ENCODE measurements at places on chromosomes 12 and 14. TPM values are rescaled to one million over a fixed set of nuclear protein-coding genes. Genes with fewer than 3 reads are reported as not detected.

GRCh38 chr14:95123891-95124579, 33.3 kb downstream of the DICER1 start:
- no peak for DNase-seq

- DNase-seq, result no peak
Measured at GRCh38 chr12:85626001-85626783, 210.0 kb downstream of the RASSF9 start.

- DNase-seq, result no peak
Measured at GRCh38 chr12:108955225-108955835, 65.5 kb downstream of the SVOP start.

The FGD6 gene
- 8.9 TPM for total RNA-seq

- DNase-seq, result no peak
Measured at GRCh38 chr14:32166029-32166428, 35.8 kb upstream of the RNU6-7 start.

The ERP27 gene
- 3.2 TPM for total RNA-seq

DNA sequence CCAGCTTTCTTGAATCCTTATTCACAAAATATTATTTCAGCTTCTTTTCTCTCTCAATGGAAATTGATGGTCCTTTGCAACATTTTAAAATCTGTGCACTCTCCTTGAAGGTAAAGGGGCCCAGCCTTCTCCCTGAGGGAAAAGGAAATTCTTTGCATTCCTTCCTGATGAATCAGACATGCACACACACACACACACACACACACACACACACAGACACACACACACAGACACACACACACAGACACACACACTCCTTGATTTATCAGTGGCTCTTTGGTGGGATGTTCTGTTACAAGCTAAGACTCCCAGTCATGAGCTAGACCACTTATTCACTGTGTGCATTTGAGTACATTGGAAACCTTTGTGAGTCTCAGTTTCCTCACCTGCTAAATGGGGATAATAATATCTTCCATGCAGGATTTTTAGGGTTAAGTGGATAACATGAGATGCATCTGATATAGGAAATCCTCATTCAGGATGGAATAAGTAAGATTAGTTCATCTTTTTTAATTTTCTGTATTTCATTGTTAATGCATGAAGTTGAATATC, 45.1 kb upstream of the HMGA2 start:
- DNase-seq, result no peak

DNA sequence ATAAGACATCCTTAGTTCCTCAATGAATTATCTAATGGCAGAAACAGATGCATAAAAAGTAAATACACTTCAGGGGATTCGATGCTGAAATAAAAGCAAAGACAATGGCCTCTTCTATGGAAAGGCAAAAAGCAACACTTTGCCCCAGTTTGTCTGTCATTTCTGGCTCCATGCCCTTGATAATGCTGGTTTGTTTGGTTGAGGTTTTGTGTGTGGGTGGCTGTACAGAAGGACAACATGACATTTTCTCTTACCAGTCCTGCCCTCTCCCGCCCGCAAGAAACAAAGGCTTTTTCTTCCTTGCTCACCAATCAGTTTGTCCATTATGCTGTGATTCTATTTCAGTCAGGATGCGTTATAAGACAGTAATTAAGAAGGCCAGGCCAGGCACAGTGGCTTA, 18.1 kb upstream of the WDR89 start:
- no peak for DNase-seq

DNA sequence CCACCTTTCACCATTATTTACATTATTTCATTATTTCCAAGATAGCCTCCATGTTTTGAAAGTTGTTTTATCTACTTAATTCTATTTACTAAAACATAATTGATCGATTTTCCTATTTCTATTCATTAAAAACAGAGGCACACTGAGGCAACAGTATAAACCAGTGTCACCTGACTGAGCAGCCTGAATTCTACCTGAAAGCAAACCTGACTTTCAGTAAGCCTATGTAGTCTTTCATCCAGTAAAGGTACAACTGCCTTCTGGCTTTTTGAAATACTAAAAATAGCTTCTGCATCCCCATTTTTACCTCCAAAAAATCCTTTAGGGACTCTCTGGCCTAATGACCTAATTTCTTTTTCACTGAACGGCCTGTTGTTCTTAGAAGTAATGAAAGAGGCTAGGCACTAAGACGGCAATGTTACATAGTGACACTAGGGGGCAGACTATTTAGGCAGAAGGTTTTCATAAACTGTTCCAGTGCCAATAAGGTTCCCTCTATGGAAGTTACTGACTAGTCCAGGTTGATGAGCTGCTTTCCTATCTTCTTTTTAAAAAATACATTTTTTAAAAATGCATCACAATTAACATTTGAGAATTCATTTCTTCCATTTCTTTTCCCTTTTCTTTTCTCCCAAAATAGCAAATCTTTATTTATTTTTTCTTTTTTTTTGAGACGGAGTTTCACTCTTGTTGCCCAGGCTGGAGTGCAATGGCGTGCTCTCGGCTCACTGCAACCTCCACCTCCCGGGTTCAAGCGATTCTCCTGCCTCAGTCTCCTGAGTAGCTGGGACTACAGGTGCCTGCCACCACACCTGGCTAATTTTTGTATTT, 17.5 kb downstream of the ANAPC5 start:
- no peak for DNase-seq

DNA sequence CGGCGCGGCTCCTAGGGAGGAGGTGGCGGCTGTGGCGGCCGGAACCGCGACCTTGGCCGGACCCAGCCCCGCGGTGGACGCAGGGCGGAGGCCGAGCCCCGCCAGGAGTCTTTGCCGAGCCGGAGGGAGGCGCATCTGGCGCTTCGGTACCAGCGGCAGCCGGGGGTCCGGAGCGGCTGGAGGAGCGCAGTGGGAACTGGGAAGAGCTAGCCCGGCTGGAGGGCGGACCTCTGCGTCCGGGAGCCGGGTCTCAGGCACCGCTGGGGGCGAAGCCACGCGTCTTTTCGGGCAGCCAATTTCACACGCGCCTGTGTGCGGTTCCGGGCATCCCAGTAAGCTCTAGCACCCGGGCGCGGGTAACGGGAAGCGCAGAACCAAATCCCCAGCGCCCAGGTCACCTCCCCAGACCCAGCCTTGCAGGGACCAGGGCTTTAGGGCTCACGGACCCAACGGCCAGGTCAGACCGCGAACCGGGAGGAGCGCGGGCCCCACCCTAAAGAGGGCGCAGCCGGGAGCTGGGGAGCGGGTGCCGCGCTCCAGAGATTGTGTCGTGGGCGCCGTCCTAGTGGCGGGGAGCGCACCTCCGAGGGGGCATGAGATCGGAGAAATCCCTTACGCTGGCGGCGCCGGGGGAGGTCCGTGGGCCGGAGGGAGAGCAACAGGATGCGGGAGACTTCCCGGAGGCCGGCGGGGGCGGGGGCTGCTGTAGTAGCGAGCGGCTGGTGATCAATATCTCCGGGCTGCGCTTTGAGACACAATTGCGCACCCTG, 89.4 kb downstream of the GALNT8 start:
- DNase-seq, result no peak

The TMTC2 gene
- 5.7 TPM for total RNA-seq

DNA sequence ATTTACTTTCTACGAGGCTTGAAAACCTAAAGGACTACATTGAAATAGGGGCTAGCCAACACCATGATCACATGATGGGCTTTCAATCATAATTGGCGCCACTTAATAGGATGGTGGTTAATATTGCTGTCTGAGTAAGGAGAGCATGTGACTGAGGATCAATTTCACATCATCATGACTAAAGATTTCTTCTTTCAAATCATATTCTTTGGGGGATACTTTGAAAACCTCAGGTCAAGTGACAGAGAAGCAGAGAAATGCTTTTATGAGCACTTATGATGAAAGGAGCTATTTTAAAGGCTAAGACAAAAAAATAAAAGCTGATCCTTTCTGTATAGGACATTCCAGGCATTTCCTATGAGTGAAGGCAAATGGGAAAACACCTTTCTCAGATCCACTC, 42.9 kb upstream of the KRAS start:
- no peak for DNase-seq

The SIX1 gene
- 2.2 TPM for total RNA-seq

GRCh38 chr12:121806009-121806545, 2.3 kb downstream of the SETD1B start:
- no peak for DNase-seq

GRCh38 chr12:94677778-94678177, 27.4 kb upstream of the TMCC3 start:
- no peak for DNase-seq

DNA sequence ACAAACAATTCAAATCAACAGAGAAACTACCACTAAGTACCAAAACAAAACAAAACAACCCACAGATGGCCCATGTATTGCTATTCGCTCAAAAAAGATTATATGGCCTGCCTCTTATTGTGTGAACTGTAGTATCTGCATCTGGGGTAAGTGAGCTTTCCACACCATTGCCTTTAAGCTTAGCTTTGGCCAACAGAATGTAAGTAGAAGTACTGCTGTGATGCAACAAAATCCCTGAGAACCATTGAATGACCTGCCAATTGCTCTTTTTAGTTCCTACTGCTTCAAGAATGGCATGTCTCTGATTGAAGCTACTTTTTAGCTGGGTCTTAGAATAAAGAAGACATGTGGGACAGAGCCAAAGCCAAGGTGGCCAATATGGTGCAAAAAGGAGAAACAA, 32.5 kb downstream of the PPFIA2 start:
- no peak for DNase-seq

The TSPAN9 gene
- 43.5 TPM for total RNA-seq

The ZDHHC22 gene
- not detected for total RNA-seq

- DNase-seq, result no peak
Measured at GRCh38 chr14:99174770-99175319, 97.2 kb downstream of the BCL11B start.

DNA sequence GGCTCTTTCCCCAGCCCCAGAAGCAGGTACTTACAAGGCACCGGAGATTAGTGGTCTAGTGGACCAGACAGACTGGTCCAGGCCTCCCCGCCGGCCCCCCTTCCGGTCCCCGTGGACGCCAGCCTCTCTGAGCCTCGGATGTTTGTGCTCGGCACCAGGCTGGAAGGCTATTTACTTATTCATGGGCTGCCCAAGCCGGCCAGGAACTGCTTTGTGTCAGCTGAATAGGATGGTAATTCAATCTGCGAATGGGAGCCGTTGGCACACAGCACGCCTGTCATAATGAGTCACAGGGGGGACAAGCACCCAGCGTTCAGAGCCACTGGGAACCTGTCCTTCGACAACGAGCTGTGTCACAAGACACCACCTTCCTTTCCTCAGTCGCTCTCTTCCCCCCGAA, 82.3 kb downstream of the RIMBP2 start:
- no peak for DNase-seq

The KCNMB4 gene
- total RNA-seq, result 2.0 TPM

The ACVRL1 gene
- 96.9 TPM for total RNA-seq

- no peak for DNase-seq
Measured at GRCh38 chr12:22029991-22030390, 16.0 kb upstream of the CMAS start.

The ST8SIA1 gene
- total RNA-seq, result 9.0 TPM

GRCh38 chr12:106831699-106832098, 57.2 kb downstream of the RIC8B start:
- DNase-seq, result no peak

DNA sequence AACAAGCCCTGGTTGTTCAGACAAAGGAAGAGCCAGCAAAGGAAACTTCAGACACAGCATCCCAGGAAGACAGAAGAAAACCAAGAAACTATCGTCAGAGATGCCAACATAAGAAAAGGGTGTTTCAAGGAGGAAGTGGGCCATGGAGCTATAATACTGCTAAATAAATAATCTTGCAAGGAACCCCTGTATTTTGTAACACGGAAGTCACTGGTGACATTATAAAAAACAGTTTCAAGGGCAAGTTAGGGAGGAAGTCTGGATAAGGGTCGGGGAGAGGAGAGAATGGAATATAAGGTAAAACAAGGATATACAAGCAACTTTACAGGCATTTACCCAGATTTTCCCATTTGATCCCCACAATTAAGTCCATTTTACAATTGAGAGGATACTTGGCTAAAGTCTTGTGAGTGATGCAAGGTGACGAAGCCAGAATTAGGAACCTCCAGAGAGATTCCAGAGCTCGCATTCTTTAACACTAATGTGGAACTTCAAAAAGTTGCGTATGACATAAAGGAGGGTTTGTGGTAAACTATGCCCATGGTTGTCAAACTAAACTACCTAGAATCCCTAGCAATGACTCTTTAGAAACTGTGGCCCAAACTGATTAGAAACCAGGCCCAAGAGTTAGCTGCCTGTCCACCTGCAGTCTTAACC, 46.4 kb downstream of the PPM1H start:
- no peak for DNase-seq

The HOTAIR gene
- total RNA-seq, result 9.7 TPM

- no peak for DNase-seq
Measured at GRCh38 chr14:30990770-30991169, 34.7 kb upstream of the AP4S1 start.

The PSMC6 gene
- 76.3 TPM for total RNA-seq

DNA sequence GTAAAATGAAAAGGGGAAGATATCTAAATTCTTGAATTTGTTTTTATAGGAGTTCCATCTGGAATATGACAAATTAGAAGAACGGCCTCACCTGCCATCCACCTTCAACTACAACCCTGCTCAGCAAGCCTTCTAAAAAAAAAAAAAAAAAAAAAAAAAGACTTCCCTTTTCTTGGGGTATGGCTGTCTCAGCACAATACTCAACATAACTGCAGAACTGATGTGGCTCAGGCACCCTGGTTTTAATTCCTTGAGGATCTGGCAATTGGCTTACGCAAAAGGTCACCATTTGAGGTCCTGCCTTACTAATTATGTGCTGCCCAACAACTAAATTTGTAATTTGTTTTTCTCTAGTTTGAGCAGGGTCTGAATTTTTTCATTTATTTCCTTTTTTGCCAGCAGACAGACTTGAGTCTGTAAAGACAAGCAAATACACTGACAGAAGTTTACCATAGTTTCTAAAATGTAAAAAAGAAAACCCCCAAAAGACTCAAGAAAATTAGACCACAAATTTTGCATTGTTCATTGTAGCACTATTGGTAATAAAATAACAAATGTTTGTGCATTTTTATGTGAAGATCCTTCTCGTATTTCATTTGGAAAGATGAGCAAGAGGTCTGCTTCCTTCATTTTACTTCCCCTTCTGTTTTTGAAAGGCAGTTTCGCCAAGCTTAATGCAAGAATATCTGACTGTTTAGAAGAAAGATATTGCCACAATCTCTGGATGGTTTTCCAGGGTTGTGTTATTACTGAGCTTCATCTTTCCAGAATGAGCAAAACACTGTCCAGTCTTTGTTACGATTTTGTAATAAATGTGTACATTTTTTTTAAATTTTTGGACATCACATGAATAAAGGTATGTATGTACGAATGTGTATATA, 12.1 kb upstream of the KCNMB4 start:
- DNase-seq, result no peak

Data from aorta (tissue), 5 donors.